ENCODE measurements at places on chromosomes 1 and 21.

DNA sequence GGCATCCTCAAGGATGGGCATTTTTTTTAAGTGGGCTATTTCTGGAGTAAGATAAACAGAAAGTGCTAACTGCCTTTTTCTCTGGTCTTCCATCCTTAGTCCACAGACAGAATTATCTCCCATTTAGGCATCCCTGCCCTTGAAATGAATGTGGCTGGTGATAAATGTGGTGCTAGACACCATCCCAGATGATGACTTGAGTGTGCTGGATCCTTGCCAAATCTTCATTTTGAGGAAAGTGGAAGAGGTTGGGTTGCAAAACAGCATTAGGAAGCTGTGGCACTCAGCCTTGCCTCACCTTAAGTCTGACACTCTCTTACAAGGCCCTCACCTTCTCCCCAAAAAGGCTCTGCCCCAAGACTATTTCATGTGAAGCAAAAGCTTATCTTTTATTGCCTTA, 19.2 kb downstream of the MAB21L3 start:
- DNase-seq, result peak; percentile 5

DNA sequence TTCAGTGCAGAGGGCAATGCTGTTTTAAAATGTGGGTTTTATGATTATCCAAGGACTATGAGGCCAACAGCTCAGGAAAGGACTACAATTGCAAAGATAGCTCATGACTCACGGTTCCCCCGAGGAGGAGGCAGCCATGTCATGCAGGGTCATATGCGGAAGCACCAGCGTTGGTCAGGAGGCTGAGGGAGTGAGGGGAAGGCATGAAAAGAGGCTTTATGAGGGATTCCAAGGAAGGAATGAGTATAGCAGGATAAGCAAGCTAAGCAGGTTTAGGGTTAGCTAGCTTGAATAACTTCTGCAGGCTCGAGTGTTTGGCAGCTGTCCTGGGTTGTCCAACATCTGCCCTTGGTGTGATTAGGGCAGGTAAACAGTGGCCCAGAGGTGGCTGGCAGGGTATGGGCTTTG, 495.1 kb downstream of the SETD4 start:
- DNase-seq, result no peak

GRCh38 chr1:219412772-219413171, 200.1 kb downstream of the ZC3H11B start:
- no peak for DNase-seq

DNA sequence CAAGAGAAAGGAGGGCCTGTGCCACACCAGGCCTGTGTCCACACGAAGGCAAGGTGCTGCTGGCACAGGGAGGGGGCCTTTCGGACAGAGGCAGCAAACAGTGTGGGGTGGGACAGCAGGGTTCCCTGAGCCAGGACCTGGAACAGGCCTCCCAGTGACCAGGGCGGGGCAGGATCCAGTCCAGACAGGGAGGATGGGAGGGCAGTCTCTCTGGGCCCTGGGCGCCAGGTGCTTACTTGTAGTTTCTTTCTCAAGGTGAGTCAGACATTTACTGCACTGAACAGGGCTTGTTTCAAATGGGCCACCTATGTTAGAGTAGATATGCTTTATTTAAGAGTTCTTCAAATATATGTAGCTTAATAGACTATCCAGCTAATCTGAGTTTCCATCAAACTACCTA, 52.8 kb upstream of the STUM start:
- no peak for DNase-seq

DNA sequence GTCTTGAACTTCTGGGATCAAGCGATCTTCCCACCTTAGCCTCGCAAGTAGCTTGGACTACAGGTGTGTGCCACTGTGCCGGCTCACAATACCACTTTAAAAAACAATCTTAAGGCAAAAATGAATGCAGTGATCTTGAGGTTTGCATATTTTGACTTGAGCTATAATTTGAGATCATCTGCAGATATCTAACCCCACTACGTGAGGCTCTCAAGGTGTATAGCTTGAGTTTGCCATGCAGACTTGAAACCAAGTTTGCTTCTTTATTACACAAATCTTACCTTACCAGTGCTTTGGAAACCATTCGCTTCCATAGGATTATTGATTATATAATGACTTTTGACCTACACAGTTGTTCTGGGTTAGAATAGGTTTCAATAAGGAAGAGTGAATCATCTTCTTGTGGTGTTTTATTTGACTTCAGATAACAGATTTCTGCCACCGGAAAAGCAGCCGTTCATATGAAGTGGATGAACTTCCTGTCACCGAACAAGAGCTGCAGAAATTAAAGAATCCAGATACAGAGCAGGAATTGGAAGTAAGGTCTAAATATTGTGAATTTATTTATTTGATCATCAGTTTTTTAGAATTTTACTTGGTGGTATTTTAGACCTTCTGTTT, 155.1 kb downstream of the VPS13D start:
- DNase-seq, result no peak

- DNase-seq, result no peak
Observed at GRCh38 chr1:63142001-63142400, 180.4 kb upstream of the FOXD3 start.

GRCh38 chr1:216034506-216034905, 388.7 kb downstream of the USH2A start:
- peak; percentile 24 for DNase-seq

GRCh38 chr1:62810420-62811274, 26.7 kb downstream of the ATG4C start:
- DNase-seq, result no peak

DNA sequence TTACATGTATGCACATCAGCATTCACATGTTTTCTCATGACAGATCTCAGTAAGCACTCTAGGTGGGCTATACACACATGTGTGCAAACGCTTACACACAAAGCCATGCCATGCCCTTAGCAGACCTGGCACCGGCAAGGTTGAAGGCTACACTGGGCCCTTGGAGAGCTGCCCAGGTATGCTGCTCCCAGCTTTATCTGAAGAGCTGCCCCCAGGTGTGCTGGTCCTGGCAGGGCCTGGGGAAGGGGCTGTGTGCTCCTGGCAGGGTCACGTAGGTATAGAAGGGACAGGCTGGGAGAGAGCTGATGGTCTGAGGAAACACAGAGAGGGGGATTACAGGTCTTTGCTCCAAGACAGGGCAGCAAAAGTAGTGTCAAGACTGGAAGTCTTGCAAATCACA, 146.7 kb upstream of the VANGL1 start:
- DNase-seq, result no peak

DNA sequence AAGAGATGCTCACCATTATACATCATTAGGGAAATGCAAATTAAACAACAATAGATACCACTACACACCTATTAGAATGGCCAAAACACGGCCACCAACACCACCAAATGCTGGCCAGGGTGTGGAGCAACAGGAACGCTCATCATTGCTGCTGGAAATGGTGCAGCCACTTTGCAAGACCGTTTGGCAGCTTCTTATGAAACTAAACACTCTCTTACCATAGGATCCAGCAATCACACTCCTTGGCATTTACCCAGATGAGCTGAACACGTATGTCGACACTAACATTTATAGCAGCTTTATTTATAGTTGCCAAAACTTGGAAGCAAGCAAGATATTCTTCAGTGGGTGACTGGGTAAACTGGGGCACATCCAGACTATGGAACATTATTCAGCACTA, 28.9 kb upstream of the ADARB1 start:
- DNase-seq, result no peak

DNA sequence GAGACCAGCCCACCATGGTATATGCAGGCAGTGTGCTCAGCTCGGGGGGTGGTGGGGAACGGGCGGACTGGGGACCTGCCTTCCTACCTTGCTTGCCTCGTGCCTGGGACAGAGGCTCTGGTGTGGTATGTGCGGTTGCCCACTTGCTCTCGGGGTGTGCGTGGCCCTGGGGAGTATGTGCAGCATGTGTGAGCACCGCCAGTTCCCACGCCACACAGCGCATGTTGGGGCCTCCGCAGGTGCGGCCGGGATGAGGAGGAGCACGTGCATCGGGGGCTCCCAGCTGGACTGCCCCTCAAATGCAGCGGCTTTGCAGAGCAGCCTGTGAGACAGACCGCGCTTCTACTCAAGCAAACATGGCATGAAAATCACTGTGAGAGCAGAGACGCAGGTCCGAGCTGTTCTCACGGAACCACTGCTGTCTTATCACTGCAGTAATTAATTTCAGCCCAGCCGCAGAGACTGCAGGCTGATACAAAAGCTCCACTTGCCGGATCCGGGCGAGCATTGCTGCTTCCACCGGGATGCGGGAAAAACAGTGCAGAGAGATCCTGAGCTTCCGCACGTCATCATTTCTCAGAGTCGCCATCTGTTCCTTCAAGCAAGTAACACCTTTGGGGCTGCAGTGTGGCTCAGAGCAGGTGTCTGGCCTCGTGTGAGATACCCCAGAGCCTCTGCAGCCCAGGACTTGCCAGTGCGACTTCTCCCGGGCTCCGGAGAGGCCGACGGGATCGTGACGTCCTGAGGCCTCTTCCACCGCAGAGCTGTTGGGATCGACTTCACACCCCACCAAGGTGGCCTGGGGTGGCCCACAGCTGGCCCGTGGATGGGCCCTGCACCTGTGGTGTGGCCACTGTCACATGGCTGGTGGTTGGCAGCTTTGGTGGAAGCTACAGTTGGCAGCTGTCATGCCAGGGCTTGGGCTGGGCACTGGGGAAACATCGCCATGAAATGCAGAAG, 92.6 kb upstream of the ACTRT2 start:
- DNase-seq, result no peak

- no peak for DNase-seq
Observed at GRCh38 chr1:217360510-217360909, 270.4 kb downstream of the GPATCH2 start.

GRCh38 chr1:116510361-116510760, 60.5 kb downstream of the CD58 start:
- DNase-seq, result no peak

GRCh38 chr21:46264046-46264689, 21.2 kb downstream of the MCM3AP start:
- no peak for DNase-seq
